GOT3 (cell line): ENCODE measurements at places on chromosomes 2 and 18.

DNA sequence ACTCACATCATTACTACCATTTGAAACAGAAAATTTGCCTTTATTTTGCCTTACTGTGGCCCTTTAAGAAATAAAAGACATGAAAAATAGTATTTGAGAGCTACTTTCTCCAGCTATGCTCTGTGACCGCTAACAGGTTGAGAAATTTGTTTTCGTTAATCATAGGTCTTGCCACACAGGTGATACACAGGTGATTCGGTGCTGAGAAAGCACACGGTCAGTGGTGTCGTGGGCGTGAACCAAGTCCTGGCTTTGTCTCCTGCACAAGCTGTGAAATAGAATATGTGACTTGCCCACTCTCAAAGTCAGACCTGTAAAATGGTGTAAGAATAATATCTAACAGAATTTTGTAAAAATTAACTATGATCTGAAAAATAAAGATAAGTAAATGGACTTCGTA, 155.3 kb upstream of the SLC39A10 start:
- DNase-seq, result no peak

DNA sequence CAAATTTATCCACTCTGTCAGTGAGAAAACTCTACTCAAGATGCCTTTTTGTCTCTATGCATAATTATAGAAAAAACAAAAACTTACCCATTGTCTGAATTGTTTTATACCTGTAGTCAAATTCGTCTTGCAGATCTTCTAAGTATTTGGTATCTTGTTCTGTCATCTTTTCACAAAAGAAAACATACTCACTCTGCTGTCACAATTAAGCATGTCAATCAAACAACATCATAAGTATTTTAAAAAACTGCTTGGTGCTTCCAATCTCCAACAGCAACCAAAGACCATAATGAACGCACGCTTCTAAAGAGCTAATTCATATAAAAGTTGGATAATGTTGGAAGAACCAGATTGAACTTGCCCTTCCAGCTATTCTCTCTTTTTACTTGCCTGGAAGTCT, 55.6 kb upstream of the STAT1 start:
- no peak for DNase-seq

GRCh38 chr2:179562330-179562885, 297.8 kb upstream of the SESTD1 start:
- DNase-seq, result no peak

DNA sequence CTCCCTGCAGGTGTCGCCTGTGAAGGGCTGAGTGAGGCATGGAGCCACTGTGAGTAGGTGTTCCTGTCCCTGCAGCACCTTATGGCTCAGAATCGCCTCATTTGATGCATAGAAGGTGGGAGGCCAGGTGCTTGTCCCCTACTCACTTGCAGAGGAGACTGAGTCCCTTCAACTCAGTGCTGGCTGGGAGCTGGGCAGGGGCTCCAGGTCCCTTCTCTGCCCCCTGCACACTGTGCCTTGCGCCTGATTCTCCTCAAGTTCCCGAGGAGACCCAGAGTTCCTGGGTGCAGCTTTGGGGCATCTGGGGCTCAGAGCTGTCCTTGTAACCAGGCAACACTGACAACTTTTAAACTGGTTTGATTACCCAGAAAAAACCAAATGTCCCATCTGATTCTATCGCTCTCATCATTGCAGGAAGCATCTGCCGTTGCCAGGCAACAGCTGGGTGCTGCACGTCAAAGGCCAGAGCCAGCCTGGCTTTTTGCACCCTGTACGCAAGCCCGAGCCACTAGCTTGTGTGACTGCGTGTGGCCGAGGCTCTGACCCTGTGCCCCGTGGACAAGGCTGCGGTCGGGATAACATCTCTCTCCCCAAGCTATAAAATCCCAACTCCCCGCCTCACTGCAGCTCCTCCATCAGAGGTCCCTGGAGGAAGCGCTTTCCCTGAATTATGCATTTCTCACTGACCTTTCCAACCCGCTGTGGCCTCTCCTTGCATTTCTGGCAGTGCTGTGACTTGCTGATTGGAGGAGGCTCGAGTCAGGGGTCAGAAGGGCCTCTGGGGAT, 130.8 kb upstream of the HDAC4 start:
- no peak for DNase-seq

- DNase-seq, result no peak
These were observed 229.5 kb downstream of the FHOD3 start for GRCh38 chr18:36527051-36527450.

DNA sequence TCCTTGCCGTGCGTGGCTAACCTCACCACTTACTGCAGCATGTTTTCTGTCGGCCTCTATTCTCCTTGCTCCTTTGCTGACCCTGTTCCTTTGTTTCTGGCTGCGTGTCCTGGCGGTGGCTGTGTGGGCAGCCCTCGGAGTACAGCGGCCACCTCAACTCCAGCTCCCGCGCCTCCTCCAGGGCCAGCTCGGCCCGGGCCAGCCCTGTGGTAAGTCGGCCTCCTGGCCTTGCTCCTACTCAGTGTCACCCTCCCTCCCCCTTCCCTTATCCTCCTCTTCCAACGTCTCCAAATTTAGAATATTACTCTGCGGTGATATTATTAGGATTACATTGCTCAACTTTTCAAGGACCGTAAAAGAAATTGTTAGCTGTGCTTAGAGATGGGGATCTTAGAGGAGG, 59.5 kb upstream of the RBM44 start:
- DNase-seq, result no peak

- DNase-seq, result no peak
These were observed 285.8 kb upstream of the REV1 start for GRCh38 chr2:99775585-99775984.

GRCh38 chr2:166831930-166832329, 56.4 kb upstream of the XIRP2 start:
- no peak for DNase-seq

- DNase-seq, result no peak
These were observed 5.3 kb downstream of the PTGR3 start for GRCh38 chr18:75203416-75204268.

DNA sequence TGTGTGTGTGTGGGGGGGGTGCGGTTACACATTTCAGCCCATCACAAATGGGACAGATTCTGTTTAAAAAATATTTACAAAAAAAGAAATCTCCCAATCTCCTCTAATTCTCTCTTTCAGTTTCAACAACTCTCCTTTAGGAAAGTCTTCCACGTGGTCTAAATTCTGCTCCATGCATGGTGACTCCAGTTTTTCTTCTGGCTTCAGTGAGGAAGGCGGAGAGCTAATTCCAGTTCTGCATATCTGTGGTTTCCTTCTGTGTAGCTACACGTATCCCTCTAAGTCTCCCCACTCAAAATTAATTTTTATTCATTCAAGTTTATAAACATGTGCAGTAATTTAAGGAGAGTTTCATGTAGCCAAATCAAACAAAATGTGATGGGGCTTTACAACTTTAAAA, 111.6 kb downstream of the SLC4A3 start:
- DNase-seq, result no peak

GRCh38 chr2:54047091-54047490, 68.3 kb upstream of the ACYP2 start:
- DNase-seq, result no peak

DNA sequence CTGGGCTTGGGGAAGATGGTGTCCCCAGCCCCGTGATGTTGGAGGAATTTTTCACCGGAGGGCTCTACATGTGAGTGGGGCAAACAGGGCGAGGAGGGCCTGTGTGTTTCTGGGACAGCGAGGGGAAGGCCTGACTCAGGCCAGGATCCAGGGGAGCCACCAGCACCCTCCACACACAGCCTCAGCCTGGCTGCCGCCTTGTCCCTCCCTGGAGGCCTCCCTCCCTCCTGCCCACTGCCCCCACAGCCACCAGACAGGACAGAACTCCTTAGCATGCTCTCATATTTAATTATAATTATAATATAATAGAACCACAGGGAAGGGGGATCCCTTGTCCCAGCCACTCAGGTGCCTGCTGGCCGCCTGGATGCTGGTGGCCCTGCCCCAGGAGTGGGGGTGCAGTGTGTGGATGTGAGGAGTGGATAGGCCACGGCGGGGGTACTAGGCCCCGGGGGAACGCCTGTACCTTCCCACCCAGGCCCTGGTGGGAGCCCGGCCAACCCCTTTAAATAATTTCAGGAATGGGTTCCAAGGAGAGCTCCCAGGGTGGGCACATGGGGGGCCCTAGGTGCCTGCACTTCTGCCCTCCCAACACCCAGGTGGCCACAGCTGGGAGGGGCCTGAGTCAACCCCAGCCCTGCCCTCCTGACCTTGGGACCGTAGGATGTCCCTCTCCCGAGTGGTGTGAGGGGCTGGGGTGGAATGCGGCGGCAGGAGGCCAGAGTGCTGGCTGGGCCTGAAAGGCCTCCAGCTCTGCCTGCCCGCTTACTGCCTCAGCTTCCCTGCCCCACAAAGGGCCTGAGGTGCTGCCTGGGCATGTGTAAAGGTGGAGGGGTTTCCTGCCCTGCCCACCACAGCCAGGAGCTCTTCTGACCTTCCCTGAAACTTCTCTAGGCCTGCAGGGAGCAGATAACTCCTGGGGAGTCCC, 8.8 kb downstream of the PDCD1 start:
- DNase-seq, result no peak

GRCh38 chr2:37230581-37230980, 815 bp downstream of the CEBPZ start:
- no peak for DNase-seq

- no peak for DNase-seq
These were observed 99.7 kb downstream of the MEP1B start for GRCh38 chr18:32289483-32290075.

DNA sequence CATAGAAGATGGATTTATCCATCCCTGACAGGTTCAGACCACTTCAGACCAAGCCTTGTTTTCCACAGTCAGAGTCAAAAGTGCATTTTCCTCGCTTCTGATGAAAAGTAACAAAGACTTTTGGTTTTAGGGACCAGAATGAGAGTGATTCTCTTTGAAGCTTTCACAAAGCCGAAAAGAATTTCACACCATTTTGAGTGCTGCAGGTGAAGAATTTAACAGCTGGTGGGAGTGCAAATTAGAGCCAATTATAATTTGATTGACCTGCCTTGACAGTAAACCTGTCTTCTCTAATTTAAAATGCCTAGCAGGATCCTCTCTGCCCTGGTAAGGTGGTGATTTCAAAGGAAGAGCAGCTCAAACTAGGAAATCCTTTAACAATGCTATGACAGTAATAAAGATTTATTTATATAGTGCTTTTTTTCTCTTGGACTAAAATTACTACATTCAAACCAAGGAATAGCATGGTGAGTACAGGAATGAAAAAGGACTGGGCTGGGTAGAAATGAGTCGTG, 241.6 kb downstream of the HRH4 start:
- DNase-seq, result no peak

- no peak for DNase-seq
These were observed 225.1 kb upstream of the ITGA4 start for GRCh38 chr2:181231886-181232621.

GRCh38 chr2:236857781-236858180, 227.9 kb upstream of the COPS8 start:
- no peak for DNase-seq

DNA sequence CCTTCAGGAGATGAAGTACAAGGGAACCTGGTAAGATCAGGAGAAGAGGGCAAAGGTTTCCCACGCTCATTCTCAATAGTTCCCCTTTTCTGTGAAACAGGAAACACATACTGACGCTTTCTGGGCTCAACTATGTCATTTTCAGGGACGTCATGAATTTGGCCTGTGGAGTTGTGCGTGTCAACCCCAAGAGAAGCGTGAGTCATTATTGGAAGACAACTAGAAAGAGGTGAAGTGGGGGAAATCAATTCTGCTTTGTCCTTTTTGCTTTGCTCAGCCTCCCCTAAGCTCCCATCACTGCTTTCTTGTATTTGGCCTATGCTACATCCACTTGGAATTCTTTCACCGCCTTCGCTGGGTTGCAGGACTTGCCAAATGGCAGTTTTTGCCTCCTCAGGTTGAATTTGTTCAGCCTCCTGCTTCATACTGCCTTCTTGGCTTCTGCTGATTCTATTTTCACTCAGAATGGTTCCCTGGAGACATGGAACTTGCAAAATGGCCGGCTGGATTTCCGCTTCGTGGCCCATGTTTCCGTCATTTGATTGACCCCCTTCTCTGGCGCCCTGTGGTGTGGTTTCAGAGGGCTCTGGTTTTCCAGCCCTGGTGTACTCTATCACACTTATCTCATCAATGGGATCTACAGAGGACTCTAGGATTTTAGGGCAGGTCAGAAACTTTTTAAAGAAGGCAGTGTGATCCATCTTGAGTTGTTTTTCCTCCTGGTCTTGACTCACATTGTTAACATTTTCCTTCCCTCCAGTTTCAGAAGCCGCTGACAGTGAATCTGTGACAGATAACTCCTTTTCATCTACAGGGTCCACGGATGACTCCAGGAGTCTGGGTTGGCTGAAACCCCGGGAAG, 93.3 kb downstream of the ALPK2 start:
- DNase-seq, result no peak

DNA sequence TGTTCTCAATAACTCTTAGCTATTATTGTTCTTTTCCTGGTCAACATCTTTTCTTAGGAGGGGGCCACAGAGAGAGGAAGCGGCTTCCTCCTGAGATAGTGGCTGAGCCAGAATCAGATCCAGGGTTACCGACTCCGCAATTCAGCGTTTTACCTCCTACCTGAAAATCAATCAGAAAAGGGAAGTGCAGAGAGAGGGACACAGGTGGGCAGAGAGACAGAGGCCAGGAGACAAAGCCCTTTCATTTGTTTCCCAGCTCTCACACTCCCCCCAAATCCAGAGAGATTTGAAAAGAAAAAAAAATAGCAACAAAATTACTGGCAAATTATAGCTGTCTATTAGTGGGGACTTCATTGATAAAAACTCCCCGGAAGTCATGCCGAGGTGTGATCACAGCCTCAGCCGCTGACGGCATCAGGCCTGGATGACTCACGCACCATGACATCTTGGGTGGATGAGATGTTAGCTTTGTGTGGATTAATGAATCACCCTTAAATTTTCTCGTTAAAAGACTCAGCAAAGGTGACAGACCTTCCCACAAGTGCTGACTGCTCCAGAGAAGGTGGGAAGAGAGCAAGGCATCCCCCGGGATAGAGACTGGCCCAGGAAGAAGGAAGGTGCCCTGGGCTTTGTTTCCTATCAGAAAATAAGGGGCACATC, 120.7 kb downstream of the LOXHD1 start:
- DNase-seq, result no peak

GRCh38 chr18:7593218-7593819, 26.2 kb downstream of the PTPRM start:
- no peak for DNase-seq

GRCh38 chr18:28164771-28165483, 12.0 kb downstream of the CDH2 start:
- no peak for DNase-seq

DNA sequence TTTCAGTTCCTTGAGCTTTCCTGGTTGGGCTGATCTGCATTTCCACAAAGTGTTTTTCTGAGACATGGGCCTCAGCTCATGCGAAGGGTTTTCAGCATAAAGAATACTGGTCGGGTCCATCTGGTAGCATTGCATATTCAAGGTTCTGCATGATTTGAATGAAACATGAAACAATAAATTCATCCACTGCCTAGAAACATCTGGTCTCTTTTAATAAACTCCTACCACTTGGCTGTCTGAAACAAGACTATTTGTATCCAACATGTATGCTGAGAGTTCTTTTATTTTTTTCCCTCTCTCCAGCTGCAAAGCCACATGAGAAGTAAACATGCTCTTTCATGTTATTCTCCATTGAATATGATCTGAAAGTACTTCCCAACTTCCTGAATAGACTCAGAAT, 314.9 kb upstream of the SOX11 start:
- no peak for DNase-seq

- no peak for DNase-seq
These were observed 15.0 kb downstream of the KANSL3 start for GRCh38 chr2:96623116-96623515.

GRCh38 chr2:218431878-218432277, 13.0 kb downstream of the VIL1 start:
- no peak for DNase-seq

GRCh38 chr18:55287935-55288868, 299.8 kb downstream of the TCF4 start:
- DNase-seq, result no peak
